Transverse colon (tissue), 4 donors: ENCODE measurements at places on chromosomes 2 and 18.

DNA sequence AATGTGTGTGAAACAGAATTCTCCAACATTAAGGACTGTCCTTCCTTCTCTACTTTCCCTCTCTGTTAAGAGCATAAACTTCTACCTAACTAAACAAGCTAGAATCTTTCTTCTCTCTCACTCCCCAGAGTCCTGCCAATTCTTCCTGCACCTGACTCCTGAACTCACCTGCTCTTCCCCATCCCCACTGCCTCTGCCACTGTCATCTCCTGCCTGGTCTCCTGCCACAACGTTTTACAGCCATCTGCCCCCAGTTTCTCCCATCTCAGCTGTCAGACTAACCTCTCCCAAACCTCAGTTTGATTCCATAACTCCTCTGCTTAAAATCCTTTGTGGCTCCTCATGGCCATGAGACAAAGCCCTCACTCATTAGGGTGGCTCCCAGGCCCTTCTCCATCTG lies 288.3 kb upstream of the FBXO11 start:
- no peaks in the 10 kb centered on the region for H3K36me3 ChIP-seq
- H3K27me3 ChIP-seq = no peaks in the 10 kb centered on the region
- DNase-seq = no peak
- H3K4me1 ChIP-seq = peaks cover 4% of the 10 kb centered on the region

GRCh38 chr18:48670751-48671560 lies 132.1 kb downstream of the CTIF start:
- no peak overlapping the region for H3K4me3 ChIP-seq
- H3K27ac ChIP-seq = no peak overlapping the region
- DNase-seq = no peak
- no peaks in the 10 kb centered on the region for H3K4me1 ChIP-seq
- H3K27me3 ChIP-seq = no peaks in the 10 kb centered on the region
- no peaks in the 10 kb centered on the region for H3K36me3 ChIP-seq

GRCh38 chr2:203327582-203327900 lies 653 bp upstream of the ABI2 start:
- peak overlapping the region; percentile 97 for H3K4me3 ChIP-seq
- peak overlapping the region; percentile 90 for H3K27ac ChIP-seq
- no peak for DNase-seq
- no peaks in the 10 kb centered on the region for H3K27me3 ChIP-seq
- H3K36me3 ChIP-seq = no peaks in the 10 kb centered on the region

GRCh38 chr18:13269521-13270011 lies 51.0 kb downstream of the LDLRAD4 start:
- H3K27me3 ChIP-seq = no peaks in the 10 kb centered on the region
- peaks cover 58% of the 10 kb centered on the region for H3K4me1 ChIP-seq
- DNase-seq = peak; percentile 31
- no peaks in the 10 kb centered on the region for H3K36me3 ChIP-seq
- H3K27ac ChIP-seq = peak overlapping the region; percentile 69

DNA sequence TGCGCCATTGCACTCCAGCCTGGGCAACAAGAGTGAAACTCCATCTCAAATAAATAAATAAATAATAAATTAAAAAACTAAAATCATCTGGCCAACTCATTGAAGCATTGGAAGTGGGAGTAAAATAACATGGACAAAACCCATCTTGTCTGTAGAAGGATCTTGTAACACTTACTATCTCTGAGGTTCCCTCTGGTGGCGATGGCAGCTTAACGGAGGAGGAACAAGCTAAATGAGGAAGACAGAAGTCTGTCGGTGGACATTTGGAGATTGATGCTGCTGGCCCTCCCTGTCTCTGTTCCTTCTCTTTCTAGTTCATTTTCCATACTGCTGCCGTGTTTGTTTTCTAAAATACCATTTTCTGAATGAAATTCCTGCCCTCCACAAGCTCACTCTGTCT lies 43.4 kb downstream of the ZCCHC2 start:
- H3K4me1 ChIP-seq = no peaks in the 10 kb centered on the region
- H3K4me3 ChIP-seq = no peak overlapping the region
- H3K27ac ChIP-seq = no peak overlapping the region
- DNase-seq = peak; percentile 32

DNA sequence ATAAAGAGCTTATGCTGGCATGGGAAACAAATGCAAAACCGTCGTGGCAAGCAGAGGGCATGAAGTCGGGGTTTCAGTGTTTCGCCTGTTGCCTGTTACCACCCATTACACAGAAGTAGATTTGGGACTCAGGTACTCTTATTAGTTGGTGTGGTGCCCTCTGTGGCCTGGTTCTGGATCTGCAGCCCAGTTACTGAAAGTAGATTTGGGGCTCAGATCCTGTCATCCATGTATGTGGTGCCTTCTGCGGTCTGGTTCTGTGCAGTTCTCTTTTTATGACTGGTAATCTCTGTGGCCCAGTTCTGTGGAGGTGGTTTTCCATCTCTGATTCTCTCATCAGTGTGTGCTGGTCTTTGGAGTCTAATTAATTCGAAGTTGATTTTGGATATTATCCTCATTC lies 45.2 kb downstream of the ADNP2 start:
- H3K27ac ChIP-seq = no peak overlapping the region
- H3K36me3 ChIP-seq = no peaks in the 10 kb centered on the region
- H3K4me3 ChIP-seq = no peak overlapping the region
- H3K27me3 ChIP-seq = no peaks in the 10 kb centered on the region
- no peak for DNase-seq

GRCh38 chr2:16568998-16569784 lies 96.4 kb downstream of the CYRIA start:
- no peaks in the 10 kb centered on the region for H3K4me1 ChIP-seq
- H3K27me3 ChIP-seq = no peaks in the 10 kb centered on the region
- no peak overlapping the region for H3K4me3 ChIP-seq
- no peak for DNase-seq
- H3K27ac ChIP-seq = no peak overlapping the region
